ENCODE measurements at places on chromosomes 16 and 17. TPM values are rescaled to one million over a fixed set of nuclear protein-coding genes. Genes with fewer than 3 reads are reported as not detected.

DNA sequence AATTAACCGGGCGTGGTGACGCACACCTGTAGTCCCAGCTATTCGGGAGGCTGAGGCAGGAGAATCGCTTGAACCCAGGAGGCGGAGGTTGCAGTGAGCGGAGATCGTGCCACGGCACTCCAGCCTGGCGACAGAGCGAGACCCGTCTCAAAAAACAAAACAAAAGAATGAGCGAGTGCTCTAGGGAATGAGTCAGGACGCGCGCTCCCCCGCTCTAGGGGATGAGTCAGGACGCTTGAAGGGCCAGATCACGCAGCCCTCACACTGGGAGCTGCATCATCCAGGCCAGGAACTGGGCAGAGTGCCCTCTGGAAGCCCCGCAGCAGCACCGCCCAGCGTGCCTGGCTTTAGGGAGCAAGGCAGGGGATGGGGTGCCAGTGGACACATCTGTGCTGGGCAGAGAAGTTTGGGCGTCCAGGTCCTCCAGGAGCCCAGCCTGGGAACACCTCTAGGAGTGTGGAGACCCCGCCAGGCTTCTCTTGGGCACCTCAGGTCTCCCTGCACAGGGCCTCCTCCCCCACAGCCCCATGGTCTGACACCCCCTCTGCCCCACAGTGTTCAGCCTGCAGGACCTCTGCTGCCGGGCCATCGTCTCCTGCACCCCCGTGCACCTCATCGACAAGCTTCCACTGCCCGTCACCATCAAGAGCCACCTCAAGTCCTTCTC lies 3.9 kb upstream of the WFIKKN1 start:
- peak; percentile 68 for DNase-seq
- H3K36me3 ChIP-seq = peaks cover 11% of the 10 kb centered on the region
- H3K4me3 ChIP-seq = no peak overlapping the region

DNA sequence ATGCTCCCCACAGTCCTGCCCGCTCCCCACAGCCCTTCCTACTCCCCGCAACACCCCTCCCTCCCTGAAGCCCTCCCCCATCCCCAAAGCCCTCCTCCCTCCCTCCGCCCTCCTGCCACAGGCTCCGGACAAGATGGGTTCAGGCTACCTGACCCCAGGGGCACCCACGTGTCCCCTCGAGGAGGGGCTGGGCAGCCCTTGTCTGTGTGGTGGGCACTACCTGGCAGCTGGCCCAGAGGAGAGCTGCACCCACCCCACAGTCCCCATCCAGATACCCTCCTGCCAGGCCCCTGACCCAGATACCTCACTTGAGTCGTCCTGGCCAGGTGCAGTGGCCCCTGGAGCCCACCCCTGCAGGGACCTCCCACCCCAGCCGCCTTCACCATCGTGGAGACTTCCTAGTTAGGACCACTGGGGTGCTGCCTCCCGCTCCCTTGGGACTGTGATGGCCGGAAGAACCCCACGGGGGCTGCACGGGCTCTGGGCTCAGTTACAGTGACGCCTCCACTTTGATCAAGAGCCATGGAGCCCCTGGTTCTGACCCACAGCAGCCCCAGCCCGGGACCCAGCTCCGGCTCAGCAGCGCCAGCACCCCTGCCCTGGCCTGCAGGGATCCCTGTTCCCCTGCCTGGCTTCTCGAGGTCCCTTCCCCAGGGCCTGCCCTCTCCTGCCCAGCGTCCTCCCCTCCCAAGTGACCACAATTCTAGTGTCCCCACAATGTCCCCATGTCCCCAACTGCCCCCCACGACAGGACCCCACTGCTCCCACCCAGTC lies 806 bp downstream of the PERCC1 start:
- H3K4me3 ChIP-seq = no peak overlapping the region
- no peaks in the 10 kb centered on the region for H3K4me1 ChIP-seq
- no peak for DNase-seq
- H3K27ac ChIP-seq = peak overlapping the region; percentile 51
- H3K36me3 ChIP-seq = no peaks in the 10 kb centered on the region

DNA sequence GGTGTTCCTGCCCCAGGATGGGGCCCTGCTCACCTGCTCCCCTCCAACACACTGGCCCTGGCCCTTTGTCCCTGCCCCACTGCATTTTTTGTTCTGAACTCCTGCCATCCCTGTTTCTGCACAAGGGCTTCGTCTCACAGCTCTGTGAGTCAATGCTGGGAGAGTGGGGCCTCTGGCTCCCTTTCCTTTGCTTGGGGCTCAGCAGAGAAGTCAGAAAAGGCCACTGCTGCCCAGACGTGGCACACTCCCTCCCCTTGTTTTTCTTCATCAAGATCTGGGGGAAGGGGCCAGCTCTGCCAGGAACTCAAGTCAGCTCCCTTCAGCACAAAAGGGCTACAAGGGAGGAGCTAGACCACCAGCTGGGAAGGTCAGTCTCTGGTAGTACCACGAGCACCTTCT lies 8.9 kb downstream of the PROCA1 start:
- H3K27me3 ChIP-seq = no peaks in the 10 kb centered on the region
- DNase-seq = no peak
- no peak overlapping the region for H3K4me3 ChIP-seq
- H3K36me3 ChIP-seq = no peaks in the 10 kb centered on the region
- H3K4me1 ChIP-seq = no peaks in the 10 kb centered on the region

GRCh38 chr16:50326835-50327465 lies 41.8 kb downstream of the BRD7 start:
- no peak for DNase-seq
- H3K36me3 ChIP-seq = no peaks in the 10 kb centered on the region
- no peaks in the 10 kb centered on the region for H3K27me3 ChIP-seq
- no peak overlapping the region for H3K27ac ChIP-seq

DNA sequence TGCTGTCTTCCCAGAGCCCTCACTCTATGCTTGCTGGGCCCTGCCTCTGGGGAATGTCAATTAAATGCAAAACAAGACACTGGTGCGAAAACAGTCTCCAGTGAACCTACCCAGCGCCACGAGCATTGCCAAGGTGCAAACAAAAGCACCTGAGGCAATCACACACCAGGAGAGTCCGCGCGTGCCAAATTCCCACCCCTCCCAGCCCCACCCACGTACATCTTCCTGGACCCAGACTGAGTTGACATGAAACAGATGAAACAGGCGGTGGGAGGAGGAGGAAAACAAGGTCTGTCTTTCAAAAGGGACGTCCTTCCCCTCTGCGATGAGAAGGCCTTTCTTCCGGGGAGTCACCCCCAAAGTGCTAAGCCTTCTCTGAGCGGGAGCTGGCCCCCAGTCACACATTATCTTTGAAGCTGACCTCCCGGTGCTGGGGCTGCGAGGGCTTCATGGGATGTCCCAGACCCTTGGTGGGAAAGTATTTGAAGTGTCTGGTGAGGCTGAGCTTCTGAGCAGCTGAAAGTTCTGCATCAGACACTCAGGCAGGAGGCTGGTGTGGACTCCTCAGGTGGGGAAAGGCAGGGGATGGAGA lies 200.4 kb downstream of the AXIN2 start:
- no peaks in the 10 kb centered on the region for H3K27me3 ChIP-seq
- H3K4me1 ChIP-seq = peaks cover 6% of the 10 kb centered on the region
- no peak for DNase-seq
- H3K36me3 ChIP-seq = no peaks in the 10 kb centered on the region

The PPL gene
- total RNA-seq = 12.8 TPM

The CENPV gene
- 33.1 TPM for total RNA-seq

The SCNN1G gene
- not detected for total RNA-seq

GRCh38 chr16:60123392-60124023 lies 1389.4 kb upstream of the GOT2 start:
- H3K4me3 ChIP-seq = no peak overlapping the region
- H3K36me3 ChIP-seq = no peaks in the 10 kb centered on the region
- H3K4me1 ChIP-seq = no peaks in the 10 kb centered on the region
- DNase-seq = no peak
- no peaks in the 10 kb centered on the region for H3K27me3 ChIP-seq
- H3K27ac ChIP-seq = no peak overlapping the region

- no peaks in the 10 kb centered on the region for H3K36me3 ChIP-seq
- no peak overlapping the region for H3K4me3 ChIP-seq
- peaks cover 68% of the 10 kb centered on the region for H3K4me1 ChIP-seq
- no peak for DNase-seq
- no peaks in the 10 kb centered on the region for H3K27me3 ChIP-seq
- H3K27ac ChIP-seq = no peak overlapping the region
Measured at GRCh38 chr16:85176541-85177447, 64.5 kb upstream of the CIBAR2 start.

DNA sequence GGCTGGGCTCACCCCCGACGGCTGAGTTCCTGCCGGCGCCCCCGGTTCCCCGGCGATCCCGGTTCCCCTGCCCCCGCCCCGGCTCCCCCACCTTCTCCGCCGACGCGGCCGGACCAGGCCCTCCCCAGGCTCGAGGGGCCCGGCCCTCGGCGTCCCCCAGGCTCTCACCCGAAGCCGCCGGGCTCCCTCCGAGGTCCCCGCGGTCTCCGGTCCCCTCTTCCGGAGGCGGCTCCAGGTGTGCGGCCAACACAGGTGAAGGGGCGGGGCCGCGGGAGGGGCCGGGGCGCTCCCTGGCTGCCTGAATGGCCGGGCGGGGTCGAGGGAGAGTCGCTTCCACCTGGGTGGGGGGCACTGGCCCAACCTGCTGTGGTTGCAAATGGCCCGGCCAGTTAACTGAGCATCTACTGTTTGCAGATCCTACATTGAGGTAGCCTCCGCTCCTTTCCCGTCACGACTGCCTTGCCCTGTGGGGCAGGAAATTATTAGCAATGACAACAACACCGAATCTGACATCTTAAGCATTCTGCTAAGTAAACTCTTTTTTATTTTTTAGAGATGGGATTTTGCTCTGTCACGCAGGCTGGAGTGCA lies at the start of gene BICDL2:
Gene BICDL2, minus strand, starts transcription at position 219 of the 590 bp plus-strand sequence. CDS start 1,448 bp downstream, outside the sequence.
- no peaks in the 10 kb centered on the region for H3K4me1 ChIP-seq
- no peak for DNase-seq
- H3K36me3 ChIP-seq = no peaks in the 10 kb centered on the region

The KRTAP4-9 gene
- not detected for total RNA-seq

GRCh38 chr16:20946015-20946629 lies 45.6 kb downstream of the LYRM1 start:
- H3K4me3 ChIP-seq = no peak overlapping the region
- H3K4me1 ChIP-seq = no peaks in the 10 kb centered on the region
- no peaks in the 10 kb centered on the region for H3K27me3 ChIP-seq
- H3K27ac ChIP-seq = no peak overlapping the region
- no peak for DNase-seq
- H3K36me3 ChIP-seq = no peaks in the 10 kb centered on the region

DNA sequence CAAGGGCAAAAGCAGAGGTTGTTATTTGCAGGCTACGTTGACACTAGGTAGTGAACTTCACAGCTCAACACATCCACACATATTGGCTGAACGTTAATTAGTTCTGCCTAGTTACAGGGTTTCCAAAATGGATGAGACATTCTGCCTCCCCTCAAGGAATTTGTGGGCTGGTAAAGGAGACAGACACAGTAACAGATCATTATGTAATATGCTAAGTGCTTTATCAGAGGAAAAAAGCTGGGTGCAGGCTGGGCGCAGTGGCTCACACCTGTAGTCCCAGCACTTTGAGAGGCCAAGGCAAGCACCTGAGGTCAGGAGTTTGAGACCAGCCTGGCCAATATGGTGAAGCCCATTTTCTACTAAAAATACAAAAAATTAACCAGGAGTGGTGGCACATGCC lies 26.2 kb downstream of the BMERB1 start:
- no peaks in the 10 kb centered on the region for H3K36me3 ChIP-seq
- no peak for DNase-seq
- no peak overlapping the region for H3K4me3 ChIP-seq
- H3K27ac ChIP-seq = no peak overlapping the region
- H3K4me1 ChIP-seq = peaks cover 7% of the 10 kb centered on the region

The KRTAP2-3 gene
- total RNA-seq = not detected

- no peak for DNase-seq
- H3K4me3 ChIP-seq = peak overlapping the region; percentile 48
- H3K27me3 ChIP-seq = no peaks in the 10 kb centered on the region
- H3K27ac ChIP-seq = peak overlapping the region; percentile 97
- peaks cover 42% of the 10 kb centered on the region for H3K4me1 ChIP-seq
Measured at GRCh38 chr17:5283571-5284315, 1.7 kb downstream of the RABEP1 start.

GRCh38 chr16:28130099-28131088 lies 66.9 kb upstream of the GSG1L start:
- no peaks in the 10 kb centered on the region for H3K4me1 ChIP-seq
- no peak overlapping the region for H3K4me3 ChIP-seq
- no peak for DNase-seq
- H3K27me3 ChIP-seq = no peaks in the 10 kb centered on the region
- H3K36me3 ChIP-seq = peaks cover 81% of the 10 kb centered on the region

DNA sequence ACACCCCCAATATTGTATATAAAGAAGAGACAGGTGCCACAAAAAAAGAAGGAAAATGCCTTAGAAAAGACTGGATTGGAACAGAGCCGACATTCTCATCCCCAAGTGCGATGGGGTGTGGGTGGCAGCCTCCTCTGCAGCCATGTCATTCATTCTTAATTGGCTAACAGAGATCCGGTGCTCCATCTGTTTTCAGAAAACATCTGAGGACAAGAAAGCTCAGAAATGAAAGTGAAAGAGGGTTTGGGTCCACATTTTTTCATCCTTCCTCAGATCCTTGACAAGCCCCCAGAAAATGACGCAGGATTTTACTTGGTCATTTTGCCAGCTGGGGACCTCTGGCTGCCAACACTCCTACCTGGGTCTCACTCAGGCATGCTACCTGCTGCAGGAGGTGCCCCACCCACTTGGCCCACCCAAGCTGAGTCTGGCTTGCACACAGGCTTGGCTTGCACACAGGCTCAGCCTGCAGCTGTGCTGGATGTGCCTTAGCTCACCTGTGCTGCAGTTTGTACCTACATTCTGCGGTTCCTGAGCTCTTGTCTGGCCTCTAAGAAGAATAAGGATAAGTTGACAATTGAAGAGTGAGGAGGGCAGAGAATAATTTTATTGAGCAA lies 21.9 kb downstream of the KIF2B start:
- DNase-seq = no peak
- H3K27ac ChIP-seq = no peak overlapping the region
- no peaks in the 10 kb centered on the region for H3K4me1 ChIP-seq
- no peak overlapping the region for H3K4me3 ChIP-seq

DNA sequence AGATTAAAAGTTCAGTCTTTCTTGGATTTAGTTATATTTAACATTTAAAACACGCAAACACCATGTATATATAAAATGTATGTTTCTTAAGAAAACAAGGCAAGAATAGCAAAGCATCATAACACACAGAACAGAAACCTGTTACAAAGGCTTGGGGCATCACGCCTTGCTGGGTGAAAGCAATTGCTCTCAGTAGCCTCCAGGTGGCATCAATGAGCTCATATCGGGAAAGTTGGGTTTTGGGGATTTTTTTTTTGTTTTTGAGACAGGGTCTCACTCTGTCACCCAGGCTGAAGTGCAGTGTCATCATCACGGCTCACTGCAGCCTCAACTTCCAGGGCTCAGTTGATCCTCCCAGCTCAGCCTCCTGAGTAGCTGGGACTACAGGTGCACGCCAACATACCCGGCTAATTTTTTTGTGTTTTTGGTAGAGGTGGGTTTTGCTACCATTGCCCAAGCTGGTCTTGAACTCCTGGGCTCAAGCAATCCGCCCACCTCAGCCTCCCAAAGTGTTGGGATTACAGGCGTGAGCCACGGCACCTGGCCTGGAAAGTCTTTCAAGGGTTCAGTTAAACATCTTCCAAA lies 56.9 kb downstream of the CYB5D2 start:
- H3K36me3 ChIP-seq = no peaks in the 10 kb centered on the region
- H3K27ac ChIP-seq = no peak overlapping the region
- peaks cover 16% of the 10 kb centered on the region for H3K4me1 ChIP-seq
- H3K27me3 ChIP-seq = no peaks in the 10 kb centered on the region

GRCh38 chr17:45248132-45248957 lies 13.5 kb downstream of the SPATA32 start:
- DNase-seq = no peak
- peaks cover 13% of the 10 kb centered on the region for H3K4me1 ChIP-seq
- no peaks in the 10 kb centered on the region for H3K27me3 ChIP-seq
- H3K4me3 ChIP-seq = peak overlapping the region; percentile 62

Data from gastrocnemius medialis (tissue), 4 donors.